NCI-H2107 (cell line): ENCODE measurements at places on chromosomes 11 and 22.
A peak's percentile ranks its signal among the peaks of the same experiment; 100 is the strongest.

DNA sequence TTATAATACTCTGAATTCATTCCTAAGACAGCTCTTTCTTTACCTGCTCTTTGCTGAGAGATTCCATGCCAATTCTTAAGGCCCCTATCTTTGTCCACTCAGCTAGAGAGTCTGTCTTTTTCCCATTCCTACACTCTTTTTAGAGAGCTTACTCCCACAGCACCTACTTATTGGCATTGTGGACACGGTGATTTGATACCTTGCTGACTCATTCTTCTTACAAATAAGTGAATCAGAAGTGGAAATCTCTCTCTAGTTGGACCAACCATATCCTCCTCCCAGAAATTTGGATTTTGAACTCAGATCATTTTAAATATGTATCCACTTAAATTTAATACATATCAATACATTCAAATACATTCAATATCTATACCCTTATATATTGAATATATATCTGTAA, 32.5 kb upstream of the OR6M1 start:
- no peak for DNase-seq

DNA sequence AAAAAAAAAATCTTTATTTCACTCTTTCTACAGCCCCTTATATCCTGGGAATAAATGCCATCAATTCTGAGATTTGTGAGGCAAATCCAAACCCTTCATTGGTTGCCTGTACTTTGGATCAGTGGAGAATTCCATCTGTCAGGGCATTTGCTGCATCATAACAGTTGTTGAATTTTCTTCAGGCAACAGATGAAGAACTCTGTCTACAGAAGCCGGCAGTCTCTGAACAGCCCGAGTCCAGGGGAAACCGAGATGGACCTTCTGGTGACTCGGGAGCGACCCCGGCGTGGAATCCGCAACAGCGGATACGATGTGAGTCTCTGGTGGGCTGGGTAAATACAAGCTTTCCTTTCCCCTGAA, 82.3 kb downstream of the C11orf91 start:
- DNase-seq = no peak

DNA sequence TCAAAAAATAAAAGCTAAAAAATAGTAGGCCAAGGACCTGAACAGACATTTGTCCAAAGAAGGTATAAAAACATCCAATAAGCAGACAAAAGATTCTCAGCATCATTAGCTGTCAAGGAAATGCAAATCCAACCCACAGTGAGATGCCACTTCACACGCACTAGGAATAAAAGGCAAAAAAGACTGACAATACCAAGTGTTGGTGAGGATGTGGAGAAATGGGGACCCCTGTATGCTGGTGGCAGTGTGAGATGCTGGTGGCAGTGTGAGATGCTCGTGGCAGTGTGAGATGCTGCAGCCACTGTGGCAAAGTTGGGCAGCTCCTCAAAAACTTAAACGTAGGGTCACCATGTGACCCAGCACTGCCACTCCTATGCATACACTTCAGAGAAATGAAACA, 38.0 kb downstream of the WNT7B start:
- no peak for DNase-seq

DNA sequence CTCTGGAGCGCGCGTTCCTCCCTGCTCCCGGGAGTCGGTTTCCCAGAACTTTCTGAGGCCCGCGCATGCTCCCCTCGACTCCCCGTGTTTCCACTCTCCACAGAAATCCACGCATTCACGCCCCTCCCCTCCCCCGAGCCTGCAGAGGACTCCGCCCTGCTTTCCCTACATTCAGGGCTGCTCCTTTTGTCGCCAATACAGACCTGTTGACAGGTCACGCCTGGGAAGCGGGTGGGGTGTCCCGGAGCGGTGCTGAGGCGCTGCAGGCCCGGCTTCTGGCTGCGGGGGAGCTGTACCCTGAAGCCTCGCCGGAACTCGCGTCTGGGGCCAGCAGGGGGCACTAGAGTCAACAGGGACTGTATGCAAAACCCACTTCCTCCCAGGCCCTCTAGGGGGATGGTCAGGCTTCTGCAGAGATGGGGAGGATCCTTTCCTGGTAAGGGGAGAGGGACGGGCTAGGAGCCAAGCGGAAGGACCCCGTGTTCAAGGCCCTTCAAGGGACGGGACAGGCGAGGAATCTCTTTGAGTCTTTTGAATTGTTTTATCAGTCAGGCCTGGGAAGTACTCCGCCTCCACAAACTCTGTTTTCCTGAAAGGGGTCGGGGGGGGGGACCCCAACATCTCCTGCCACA, at the start of gene PRAME:
Gene PRAME, minus strand, starts transcription at position 294 of the 632 bp plus-strand sequence. CDS start 2,433 bp downstream, outside the sequence.
- DNase-seq = peak; percentile 79

GRCh38 chr11:118175031-118175992, 1.1 kb downstream of the SCN2B start:
- DNase-seq = peak; percentile 10

- DNase-seq = no peak
Observed at GRCh38 chr11:34976496-34977088, 60.2 kb downstream of the PDHX start.

- DNase-seq = no peak
Observed at GRCh38 chr11:92286709-92287108, 62.1 kb downstream of the FAT3 start.

- no peak for DNase-seq
Observed at GRCh38 chr11:67289651-67290479, 762 bp downstream of the ANKRD13D start.

DNA sequence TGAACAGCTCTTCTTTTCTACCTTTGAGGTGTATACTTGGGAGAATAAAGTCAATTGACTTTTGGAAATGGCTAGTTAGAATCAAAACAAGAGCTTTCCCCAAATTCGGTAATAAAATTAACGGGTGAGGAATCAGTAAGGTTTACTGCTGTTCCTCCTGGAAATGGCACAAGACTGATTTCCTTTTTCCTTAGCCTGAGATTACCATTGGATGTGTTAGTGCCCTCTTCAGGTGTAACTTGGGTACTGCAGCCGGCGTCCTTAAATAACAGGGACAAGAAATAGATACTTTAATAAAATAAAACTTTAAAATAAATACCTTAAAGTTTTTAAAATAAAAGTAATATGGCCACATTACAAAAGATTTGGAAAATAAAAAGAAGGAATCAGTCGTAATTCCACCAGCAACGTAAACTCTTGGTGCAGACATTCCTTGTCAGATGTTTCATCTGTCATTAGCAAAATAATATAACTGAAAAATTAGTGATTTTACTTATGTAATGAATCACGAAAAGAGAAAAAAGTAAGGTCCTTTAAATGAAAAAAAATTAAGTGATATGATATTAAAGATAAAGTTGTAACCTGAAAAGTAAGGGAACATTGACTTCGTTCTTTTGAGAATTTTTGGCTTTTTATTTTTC, 29.7 kb downstream of the ZFTA start:
- DNase-seq = peak; percentile 26

GRCh38 chr22:28023036-28023435, 104.0 kb upstream of the PITPNB start:
- no peak for DNase-seq

DNA sequence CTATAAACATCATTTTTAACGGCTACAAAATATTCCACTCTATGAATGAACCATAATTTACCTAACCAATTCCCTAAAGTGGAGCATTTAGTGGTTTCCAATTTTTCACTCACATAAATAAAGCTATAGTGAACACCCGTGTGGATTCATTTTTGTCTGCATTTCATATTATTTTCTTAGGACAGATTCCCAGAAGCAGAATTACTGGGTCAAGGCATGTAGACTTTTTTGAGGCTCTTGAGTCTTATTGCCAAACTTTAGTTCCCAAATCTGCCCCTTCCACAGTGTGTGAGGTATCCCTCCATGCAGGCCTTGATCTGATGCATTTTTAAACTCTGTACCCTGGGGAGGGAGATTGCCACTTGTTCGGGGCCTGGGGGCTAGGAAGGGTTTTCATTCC, 198.2 kb downstream of the TENM4 start:
- no peak for DNase-seq

GRCh38 chr11:64608046-64608445, 17.0 kb downstream of the SLC22A12 start:
- DNase-seq = no peak

GRCh38 chr11:102666331-102666957, 39.1 kb downstream of the MMP27 start:
- DNase-seq = peak; percentile 7

DNA sequence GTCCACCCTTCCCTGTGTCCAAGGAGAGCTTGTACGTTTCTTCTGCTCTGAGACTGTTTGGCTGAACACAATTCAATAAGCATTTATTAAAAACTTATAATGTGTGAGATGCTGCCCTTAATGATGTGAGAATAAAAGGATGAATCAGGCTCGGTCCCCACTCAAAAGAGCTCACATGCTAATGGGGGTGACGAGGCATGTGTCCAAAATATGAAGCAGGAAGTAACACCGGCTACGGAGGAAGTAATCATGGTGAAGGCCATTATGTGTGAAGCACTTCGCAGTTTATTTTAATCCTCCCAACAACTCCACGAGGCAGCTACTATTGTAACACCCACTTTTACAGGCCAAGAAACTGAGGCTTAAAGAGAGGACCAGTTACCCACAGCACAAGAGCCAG, 3.4 kb upstream of the RASD2 start:
- no peak for DNase-seq

- DNase-seq = no peak
Observed at GRCh38 chr11:88330826-88331428, 6.6 kb downstream of the CTSC start.

GRCh38 chr22:43740587-43741270, 71.4 kb downstream of the EFCAB6 start:
- DNase-seq = no peak

- DNase-seq = no peak
Observed at GRCh38 chr11:118108513-118108912, 21.8 kb upstream of the SMIM35 start.

GRCh38 chr11:104443387-104443786, 279.4 kb upstream of the PDGFD start:
- no peak for DNase-seq
